NCI-H1105 (cell line): ENCODE measurements at places on chromosomes 11 and 22.

GRCh38 chr22:30969532-30970355 lies 679 bp downstream of the TUG1 start:
- peak; percentile 4 for DNase-seq

- DNase-seq = no peak
These were observed 34.7 kb upstream of the TOLLIP start for GRCh38 chr11:1344056-1344635.

DNA sequence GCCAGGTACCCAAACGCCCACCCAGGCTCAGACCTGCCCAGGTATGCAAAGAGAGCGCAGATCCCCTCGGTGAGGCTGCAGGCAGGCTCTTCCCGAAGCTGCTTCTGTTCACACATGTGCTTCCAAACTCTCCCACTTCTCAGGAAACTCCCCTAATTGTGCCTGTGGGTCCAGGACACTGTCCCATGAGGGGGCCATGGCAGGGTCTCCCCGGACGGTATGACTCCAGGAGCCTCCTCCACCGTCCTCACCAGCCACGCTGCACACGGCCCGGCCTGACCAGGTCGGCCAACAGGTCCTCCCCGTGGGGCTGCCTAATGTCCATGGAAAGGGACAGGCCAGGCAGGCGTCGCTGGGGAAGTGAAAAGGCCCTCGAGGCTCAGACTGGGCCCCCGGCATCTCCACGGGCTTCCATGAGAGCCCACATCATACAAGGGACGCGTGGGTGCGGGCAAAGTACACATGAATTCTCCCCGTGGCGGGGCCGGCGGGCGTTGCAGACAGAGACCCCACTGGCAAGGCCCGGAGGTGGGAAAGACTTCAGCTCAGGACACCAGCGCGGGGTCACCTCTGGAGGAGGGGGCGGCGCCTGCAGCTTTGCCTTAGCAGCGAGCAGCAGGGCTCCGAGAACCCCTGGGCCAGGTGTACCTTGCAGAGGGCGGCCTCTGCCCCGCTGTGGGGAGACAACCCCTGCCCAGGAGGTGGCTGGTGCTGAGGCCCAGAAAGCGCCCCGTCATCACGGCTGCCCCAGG lies 526.1 kb downstream of the BRD1 start:
- no peak for DNase-seq

DNA sequence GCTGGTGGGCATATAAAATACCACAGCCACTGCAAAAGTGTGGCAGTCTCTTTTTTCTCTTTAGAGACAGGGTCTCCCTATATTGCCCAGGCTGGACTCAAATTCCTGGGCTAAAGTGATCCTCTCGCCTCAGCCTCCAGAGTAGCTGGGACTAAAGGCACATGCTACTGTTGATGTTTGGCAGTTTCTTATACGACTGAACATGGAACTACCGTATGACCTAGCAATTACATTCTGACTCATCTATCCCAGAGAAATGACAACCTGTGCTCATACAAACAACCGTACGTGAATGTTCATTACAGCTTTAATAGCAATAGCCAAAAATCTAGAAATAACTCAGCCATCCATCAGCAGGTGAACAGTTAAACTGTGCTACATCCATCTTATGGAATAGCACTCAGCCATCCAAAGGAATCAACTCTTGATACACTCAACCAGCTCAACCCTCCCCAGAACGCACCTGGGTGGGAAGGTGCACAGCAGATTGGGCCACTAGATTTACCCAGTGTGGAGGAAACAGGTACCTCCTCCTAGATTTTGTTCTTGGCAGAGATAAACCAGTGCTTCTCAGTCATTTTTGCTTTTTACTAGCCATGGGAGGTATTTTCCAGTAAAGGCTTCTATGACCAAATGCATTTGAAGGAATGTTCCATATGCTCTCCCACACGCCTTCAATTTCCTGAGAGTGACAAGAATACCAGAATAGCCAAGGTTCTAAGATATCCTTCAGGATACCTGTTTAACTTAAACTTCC lies 130.5 kb downstream of the MED15 start:
- no peak for DNase-seq

DNA sequence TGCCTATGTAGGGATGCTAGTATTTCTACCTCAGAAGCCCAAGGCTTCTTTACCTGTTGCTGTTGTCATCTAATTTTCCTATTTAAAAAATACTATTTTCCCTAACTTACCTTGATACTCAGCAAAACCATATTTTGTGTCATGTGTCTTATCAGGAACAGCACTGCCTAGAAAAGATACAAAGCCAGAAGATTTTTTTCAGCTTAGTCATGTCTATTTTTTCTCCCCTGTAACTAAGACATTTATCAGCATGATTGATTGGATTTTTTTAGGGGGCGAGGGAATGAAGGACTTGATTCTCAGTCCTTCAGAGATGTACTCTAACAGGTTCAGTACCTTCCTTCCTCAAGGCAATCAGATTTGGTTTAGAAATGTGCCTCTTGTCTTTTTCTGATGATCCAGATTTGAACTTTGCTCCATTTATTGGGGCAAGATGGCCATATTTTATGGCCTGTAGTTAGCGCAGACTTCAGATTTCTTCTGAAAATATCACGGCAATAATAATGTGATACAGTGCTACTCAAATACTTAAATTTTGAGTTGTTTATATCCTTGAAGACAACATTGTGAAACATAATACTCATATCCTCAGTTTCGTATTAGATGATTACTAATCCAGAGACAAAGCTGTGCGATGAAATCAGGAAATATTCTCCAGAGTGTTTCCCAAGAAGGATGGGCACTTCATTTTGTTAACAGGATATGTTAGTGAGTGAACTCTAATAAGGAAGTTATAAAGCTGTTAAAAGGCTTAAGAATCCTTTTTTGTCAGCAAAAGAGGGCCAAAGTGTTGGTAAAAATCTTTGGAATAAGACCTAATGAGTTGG lies 3.8 kb upstream of the PIK3IP1 start:
- no peak for DNase-seq

DNA sequence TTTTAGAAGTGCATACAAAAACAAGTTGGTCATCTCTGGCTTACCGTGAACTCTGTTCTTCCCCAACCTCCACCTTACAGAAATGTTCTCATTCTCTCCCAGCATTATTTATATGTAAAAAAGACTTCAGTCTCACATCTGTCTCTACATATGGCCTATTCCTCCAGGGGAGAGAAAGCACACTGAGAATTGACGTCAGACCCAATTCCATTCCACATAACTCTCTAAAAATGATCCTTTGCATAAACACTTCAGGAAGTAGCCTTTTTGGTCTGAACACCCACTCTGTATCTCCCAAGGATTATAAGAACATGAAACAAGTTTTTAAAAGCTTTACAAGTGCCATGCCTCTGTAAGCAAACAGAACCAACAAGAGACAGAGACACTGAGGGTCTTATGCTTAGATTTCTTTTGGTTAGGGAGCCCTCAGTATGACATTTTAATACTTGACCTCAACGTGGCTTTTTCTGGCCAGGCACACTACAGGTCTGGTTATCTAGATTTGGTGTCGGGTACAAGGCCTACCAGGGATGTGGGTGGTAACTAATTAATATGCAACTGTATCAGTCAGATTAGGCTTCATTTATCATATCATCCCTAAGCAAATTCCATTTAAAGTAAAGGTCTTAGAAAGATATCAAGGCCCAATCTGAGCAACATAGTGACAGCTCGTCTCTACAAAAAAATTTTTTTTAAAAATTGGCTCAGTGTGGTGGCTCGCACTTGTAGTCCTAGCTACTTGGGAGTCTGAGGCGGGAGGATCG lies 48.5 kb upstream of the PPP2R1B start:
- DNase-seq = no peak

DNA sequence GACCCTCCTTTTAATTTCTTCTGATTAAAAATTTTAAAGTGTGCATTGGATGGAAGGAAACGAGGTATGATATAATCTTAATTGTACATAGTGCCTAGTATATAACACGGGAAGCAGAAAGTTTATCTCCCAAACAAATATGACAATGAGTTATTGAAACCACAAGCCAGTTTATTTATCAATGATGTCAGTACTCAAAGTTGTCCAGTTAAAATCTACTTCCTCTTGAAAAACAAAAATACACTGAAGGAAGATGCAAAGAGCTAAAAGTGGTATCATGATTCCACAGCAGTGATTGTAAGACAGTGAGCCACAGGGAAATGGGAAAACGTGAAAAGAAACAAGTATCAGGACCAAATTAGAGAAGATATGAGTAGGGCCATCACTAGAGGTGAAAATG lies 18.8 kb upstream of the OR5B21 start:
- DNase-seq = no peak

DNA sequence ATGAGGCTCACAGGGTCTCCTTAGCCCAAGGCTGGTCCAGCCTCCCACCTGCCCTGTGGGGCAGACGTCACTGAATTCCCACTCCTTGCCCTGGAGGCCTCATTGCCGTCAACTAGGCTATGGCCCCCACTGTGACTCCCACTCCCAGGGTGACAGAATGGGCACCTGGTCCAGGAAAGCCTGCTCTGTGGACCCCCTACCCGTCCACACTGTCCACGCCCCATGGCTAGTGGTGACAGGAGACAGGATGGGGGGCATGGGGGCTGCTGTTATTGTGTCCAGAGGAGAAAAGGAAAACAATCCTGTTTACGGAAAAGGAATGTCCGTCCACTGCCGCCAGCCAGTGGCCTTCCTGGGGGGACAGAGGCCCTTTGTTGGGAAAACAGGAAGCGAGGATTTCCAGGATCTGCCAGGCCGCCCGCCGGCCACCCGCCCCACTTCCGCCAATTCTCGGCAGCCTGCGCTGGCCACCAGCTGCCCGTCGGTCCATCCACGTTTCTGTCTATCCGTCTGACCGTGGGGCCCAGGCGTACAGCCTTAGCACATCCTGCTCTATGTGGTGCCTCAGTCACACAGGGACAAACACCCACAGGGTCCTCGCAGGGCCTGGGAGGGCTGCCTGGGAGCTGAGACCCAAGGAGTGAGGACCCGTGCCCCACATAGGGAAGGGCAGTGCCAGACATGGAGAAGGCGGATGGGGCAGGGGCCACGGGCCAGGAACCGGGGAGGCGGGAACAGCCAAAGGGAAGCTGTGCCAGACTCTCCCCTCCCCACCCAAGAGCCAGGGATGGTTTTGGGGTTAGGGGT lies 19.5 kb downstream of the CRELD2 start:
- DNase-seq = no peak

DNA sequence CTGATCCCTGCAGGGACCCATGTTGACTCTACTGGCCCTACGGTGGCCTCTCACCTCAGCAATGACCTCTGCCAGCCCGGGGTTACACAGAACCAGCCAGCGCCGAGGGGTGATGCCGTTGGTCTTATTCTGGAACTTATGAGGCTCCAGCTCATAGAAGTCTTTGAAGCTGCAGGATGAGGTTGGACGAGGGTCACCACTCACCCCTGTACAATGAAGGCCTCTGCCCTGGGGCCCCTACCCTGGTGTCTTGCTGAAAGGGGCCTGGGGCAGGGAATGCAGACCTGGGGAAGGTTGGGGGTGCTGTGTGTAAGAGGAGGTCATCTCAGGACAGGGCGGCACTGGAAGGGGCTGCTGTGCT lies 6.8 kb downstream of the PYGM start:
- DNase-seq = no peak
